ENCODE measurements at places on chromosomes 11 and 22.
A peak's percentile ranks its signal among the peaks of the same experiment; 100 is the strongest.

DNA sequence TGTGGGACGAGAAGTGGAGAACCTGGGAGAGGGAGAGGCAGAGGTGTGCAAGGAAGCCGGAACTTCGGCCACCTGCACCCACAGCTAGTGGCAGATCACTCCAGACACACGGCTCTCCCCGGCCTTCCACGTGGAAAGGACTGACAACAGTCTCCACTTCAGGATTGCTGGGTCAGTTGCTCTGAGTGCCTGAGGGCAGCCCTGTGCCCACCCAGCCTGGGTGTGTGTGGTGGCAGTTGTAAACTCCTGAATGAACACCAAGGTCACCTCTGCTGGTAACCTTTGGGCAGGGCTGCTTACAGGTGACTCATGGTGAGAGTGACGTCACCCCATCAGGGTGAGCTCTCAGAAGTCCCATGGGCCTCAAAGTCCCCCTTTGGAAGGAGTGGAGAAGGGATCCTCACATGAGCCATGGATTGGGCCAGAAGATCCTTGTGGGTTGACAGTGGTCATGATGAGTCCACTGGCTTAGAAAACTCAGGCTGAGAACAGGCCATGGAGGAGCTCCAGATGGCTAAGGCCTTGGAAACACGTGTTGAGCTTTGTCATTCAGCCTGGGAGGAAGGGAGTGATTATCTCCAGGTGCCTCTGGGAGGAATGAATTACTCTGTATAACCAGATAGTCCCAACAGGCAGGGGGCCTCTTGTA, 71.3 kb downstream of the BCR start:
- DNase-seq: no peak
- no peaks in the 10 kb centered on the region for H3K36me3 ChIP-seq
- peaks cover 4% of the 10 kb centered on the region for H3K4me1 ChIP-seq

DNA sequence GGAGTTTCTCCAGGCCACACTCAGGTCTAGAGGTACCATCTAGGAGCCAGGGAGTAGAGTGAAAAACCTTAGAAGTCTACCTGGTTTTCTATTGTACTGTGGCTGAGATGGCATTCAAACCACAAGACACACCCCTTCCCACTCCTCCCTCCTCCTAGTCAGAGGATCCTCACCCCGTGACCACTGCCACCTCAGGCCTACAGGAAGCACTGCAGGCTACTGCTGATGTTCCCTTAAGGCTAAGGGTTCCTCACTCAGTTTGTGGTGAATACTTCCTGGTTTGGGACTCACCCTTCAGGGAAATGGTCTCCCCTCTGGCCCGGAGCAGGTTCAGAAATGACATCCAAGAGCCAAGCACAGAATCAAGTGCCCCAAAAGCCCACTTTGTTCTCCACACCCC, 1293.9 kb downstream of the JRKL start:
- no peaks in the 10 kb centered on the region for H3K27me3 ChIP-seq
- no peak for DNase-seq
- no peaks in the 10 kb centered on the region for H3K36me3 ChIP-seq
- H3K4me3 ChIP-seq: no peak overlapping the region
- no peaks in the 10 kb centered on the region for H3K4me1 ChIP-seq
- no peak overlapping the region for H3K27ac ChIP-seq

- no peaks in the 10 kb centered on the region for H3K27me3 ChIP-seq
- H3K27ac ChIP-seq: peak overlapping the region; percentile 66
- peaks cover 11% of the 10 kb centered on the region for H3K4me1 ChIP-seq
- H3K36me3 ChIP-seq: no peaks in the 10 kb centered on the region
- no peak overlapping the region for H3K4me3 ChIP-seq
Measured at GRCh38 chr11:107840129-107840484, 18.5 kb downstream of the SLC35F2 start.

GRCh38 chr11:22920939-22921565, 60.8 kb upstream of the CCDC179 start:
- no peaks in the 10 kb centered on the region for H3K4me1 ChIP-seq
- no peaks in the 10 kb centered on the region for H3K27me3 ChIP-seq
- no peak for DNase-seq
- no peaks in the 10 kb centered on the region for H3K36me3 ChIP-seq
- no peak overlapping the region for H3K27ac ChIP-seq

DNA sequence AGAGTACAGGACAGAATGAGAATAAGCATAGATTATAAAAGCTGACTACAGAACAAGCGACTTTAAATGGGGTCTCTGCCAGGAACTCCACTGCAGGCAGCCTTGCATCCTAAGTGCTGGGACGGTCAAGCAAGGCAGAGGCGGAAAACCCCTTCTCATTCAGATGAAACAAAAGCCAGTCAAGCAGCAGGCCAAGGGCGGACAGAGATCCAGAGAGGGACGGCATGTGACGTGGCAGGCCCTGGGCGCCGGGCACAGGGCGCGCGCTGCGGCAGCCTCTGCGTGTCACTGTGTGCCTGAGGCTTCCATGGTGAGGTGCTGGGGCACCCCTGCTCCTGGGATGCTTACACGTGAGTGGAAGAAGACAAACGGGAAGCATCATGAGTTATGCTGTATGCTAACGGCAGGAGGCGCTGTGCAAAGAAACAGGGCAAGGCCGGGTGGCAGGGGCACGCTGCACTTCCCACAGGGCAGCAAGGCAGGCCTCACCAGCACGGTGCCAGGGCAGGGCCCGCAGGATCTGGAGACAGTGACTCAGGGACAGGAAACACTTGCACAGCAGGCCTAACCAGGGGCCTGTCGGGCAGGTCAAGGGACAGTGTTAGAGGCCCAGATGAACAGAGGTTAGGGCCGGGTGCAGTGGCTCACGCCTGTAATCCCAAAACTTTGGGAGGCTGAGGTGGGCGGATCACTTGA, 6.2 kb downstream of the TOLLIP start:
- H3K27ac ChIP-seq: peak overlapping the region; percentile 51
- no peaks in the 10 kb centered on the region for H3K27me3 ChIP-seq
- H3K36me3 ChIP-seq: peaks cover 18% of the 10 kb centered on the region
- no peak for DNase-seq
- H3K4me1 ChIP-seq: peaks cover 52% of the 10 kb centered on the region
- H3K4me3 ChIP-seq: no peak overlapping the region

- H3K27ac ChIP-seq: no peak overlapping the region
- no peaks in the 10 kb centered on the region for H3K27me3 ChIP-seq
- no peak for DNase-seq
- no peaks in the 10 kb centered on the region for H3K36me3 ChIP-seq
- no peaks in the 10 kb centered on the region for H3K4me1 ChIP-seq
Measured at GRCh38 chr22:33465554-33465953, 407.4 kb upstream of the SYN3 start.

DNA sequence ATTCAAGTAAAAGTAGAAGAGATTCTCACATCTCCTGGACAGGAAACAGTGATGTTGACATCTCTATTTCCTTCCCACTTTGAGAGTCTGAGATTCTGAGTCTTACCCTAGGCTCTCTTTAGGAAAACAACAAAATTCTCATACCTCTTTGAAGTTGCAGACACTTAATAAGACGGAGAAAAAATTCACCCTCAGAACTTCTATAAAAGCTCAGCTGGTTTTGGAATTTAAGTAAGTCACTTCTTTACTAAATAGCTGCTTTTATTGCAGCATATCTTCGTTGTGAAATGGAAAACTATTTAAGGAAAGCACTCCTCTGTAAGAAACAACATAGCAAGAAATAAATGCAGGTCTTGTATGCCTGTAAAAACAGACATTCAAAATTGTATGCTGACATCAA, 79.1 kb downstream of the MSANTD4 start:
- no peak for DNase-seq
- H3K4me3 ChIP-seq: no peak overlapping the region
- H3K36me3 ChIP-seq: no peaks in the 10 kb centered on the region
- no peaks in the 10 kb centered on the region for H3K4me1 ChIP-seq

DNA sequence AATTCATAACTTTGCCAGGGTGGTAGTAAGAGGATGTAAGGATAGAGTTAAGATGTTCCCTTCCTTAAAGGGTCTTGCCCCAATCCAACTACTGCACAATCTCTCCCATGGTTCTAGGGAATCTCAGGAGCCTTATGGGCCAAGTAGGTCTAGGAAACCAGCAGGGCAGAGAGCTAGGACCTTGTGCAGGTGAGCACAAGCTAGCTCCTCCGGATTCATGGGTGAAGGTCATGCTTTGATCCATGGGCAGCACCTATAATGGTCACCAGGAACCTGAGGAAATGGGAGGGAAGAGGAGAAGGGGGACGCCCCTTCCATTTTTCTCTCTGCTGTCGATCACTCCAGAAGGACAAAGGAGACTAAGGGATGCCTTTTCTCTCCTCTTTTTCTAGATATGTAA, 16.8 kb downstream of the KCNJ11 start:
- H3K4me1 ChIP-seq: no peaks in the 10 kb centered on the region
- no peak for DNase-seq
- H3K4me3 ChIP-seq: no peak overlapping the region
- H3K36me3 ChIP-seq: no peaks in the 10 kb centered on the region
- no peaks in the 10 kb centered on the region for H3K27me3 ChIP-seq
- no peak overlapping the region for H3K27ac ChIP-seq

- H3K36me3 ChIP-seq: peaks cover 11% of the 10 kb centered on the region
- no peak overlapping the region for H3K4me3 ChIP-seq
- H3K4me1 ChIP-seq: no peaks in the 10 kb centered on the region
- DNase-seq: peak; percentile 56
Measured at GRCh38 chr22:46854125-46854870, 91.8 kb downstream of the TBC1D22A start.

GRCh38 chr22:35325209-35325608, 25.5 kb downstream of the TOM1 start:
- H3K36me3 ChIP-seq: peaks cover 98% of the 10 kb centered on the region
- DNase-seq: no peak
- no peaks in the 10 kb centered on the region for H3K27me3 ChIP-seq
- no peak overlapping the region for H3K4me3 ChIP-seq
- no peak overlapping the region for H3K27ac ChIP-seq

- H3K27me3 ChIP-seq: no peaks in the 10 kb centered on the region
- no peaks in the 10 kb centered on the region for H3K36me3 ChIP-seq
- peak overlapping the region; percentile 39 for H3K27ac ChIP-seq
- H3K4me3 ChIP-seq: no peak overlapping the region
Measured at GRCh38 chr22:47030143-47030661, 267.8 kb downstream of the TBC1D22A start.

- H3K4me3 ChIP-seq: no peak overlapping the region
- peaks cover 95% of the 10 kb centered on the region for H3K36me3 ChIP-seq
- H3K27me3 ChIP-seq: no peaks in the 10 kb centered on the region
- H3K27ac ChIP-seq: no peak overlapping the region
- no peaks in the 10 kb centered on the region for H3K4me1 ChIP-seq
Measured at GRCh38 chr11:46402957-46403902, 11.7 kb upstream of the CHRM4 start.

GRCh38 chr11:70158201-70158600, 44.9 kb upstream of the FADD start:
- no peaks in the 10 kb centered on the region for H3K36me3 ChIP-seq
- no peak overlapping the region for H3K4me3 ChIP-seq
- DNase-seq: no peak
- H3K27me3 ChIP-seq: no peaks in the 10 kb centered on the region
- H3K27ac ChIP-seq: no peak overlapping the region

DNA sequence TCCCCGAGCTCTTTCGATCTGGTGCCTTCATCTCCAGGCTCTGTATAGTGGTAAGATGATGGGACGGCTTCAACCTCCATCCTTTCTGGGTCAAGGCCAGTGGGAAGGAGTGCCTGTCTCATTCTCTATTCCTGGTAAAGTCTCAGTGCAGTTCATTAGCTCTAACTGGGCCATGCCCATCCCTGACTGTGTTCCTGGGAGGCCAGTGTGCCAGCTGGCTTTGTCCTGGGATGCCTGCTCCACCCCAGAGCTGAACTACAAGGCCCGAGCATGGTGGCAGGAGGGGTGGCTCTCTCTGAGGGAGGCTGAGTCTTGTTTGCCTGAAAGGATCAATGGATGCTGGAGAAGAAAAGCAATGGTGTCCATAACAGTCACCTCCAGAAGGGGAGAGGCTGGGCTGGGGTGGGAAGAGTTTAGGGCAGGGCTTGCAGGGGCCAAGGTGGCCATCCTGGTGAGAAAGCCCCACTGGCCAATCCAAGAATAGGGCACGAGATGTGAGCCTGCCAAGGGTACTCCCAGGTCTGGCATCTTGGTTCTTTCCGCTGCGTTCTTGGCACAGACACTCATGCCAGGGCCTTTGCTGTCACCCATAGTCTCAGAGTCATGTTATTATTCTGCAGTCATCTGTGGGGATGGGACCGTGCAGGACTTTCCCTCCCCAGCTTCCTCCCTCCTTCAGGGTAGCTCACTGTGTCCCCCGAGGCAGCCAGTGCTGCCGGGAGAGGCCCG, 60.1 kb downstream of the PARVB start:
- H3K36me3 ChIP-seq: no peaks in the 10 kb centered on the region
- no peak for DNase-seq
- H3K4me1 ChIP-seq: peaks cover 23% of the 10 kb centered on the region
- no peak overlapping the region for H3K4me3 ChIP-seq

- no peak overlapping the region for H3K27ac ChIP-seq
- no peak overlapping the region for H3K4me3 ChIP-seq
- DNase-seq: no peak
- no peaks in the 10 kb centered on the region for H3K27me3 ChIP-seq
- no peaks in the 10 kb centered on the region for H3K36me3 ChIP-seq
- no peaks in the 10 kb centered on the region for H3K4me1 ChIP-seq
Measured at GRCh38 chr11:21630934-21631478, 561.9 kb upstream of the ANO5 start.

- no peaks in the 10 kb centered on the region for H3K27me3 ChIP-seq
- no peak overlapping the region for H3K27ac ChIP-seq
- H3K4me3 ChIP-seq: no peak overlapping the region
- H3K4me1 ChIP-seq: no peaks in the 10 kb centered on the region
Measured at GRCh38 chr11:99645934-99646333, 625.2 kb downstream of the CNTN5 start.

DNA sequence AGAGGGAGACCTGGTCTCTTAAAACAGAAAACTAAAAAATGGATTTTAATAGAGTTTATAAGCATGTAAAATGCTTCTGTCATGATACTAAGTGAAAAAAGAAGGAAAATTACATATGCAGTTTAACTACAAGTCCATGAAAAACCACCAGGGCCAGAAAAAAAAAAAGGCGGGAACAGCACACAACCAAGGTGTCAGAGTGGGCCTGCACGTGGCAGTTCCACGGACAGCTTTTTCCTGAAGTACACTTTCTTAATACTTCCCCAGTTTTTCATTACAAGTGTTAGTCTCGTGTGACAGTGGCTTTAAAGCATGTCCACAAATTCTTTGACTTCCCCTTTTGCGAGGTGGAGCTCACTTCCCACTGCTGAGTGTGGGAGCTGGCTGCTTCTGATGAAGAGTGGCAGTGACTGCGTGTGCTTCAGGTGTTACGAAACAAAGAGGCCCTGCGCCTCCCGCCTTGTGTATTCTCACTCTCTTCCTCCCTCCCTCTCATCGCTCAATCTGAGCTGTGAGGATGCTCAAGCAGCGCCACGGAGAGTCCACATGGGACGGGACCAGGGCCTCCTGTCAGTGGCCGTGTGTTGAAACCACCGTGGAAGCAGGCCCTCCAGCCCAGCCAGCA, 16.4 kb downstream of the PPM1F start:
- peak; percentile 30 for DNase-seq
- no peaks in the 10 kb centered on the region for H3K27me3 ChIP-seq
- H3K4me3 ChIP-seq: no peak overlapping the region
- H3K27ac ChIP-seq: peak overlapping the region; percentile 94
- peaks cover 70% of the 10 kb centered on the region for H3K4me1 ChIP-seq
- H3K36me3 ChIP-seq: no peaks in the 10 kb centered on the region

GRCh38 chr11:7030836-7031235, 10.6 kb downstream of the NLRP14 start:
- H3K4me1 ChIP-seq: no peaks in the 10 kb centered on the region
- H3K27me3 ChIP-seq: no peaks in the 10 kb centered on the region
- H3K36me3 ChIP-seq: no peaks in the 10 kb centered on the region
- H3K4me3 ChIP-seq: no peak overlapping the region
- H3K27ac ChIP-seq: no peak overlapping the region

Measured in tibial nerve (tissue), 4 donors.